ENCODE measurements at places on chromosomes 3 and 15. TPM values are rescaled to one million over a fixed set of nuclear protein-coding genes. Genes with fewer than 3 reads are reported as not detected.

Gene TMEM42
- 14.0 TPM for polyA plus RNA-seq

Gene MLF1
- 35.0 TPM for polyA plus RNA-seq

Gene AMOTL2
- 5.1 TPM for polyA plus RNA-seq

Gene ISL2
- polyA plus RNA-seq = not detected

Gene POLQ
- polyA plus RNA-seq = 0.01 TPM

Gene LRRC31
- 0.01 TPM for polyA plus RNA-seq

DNA sequence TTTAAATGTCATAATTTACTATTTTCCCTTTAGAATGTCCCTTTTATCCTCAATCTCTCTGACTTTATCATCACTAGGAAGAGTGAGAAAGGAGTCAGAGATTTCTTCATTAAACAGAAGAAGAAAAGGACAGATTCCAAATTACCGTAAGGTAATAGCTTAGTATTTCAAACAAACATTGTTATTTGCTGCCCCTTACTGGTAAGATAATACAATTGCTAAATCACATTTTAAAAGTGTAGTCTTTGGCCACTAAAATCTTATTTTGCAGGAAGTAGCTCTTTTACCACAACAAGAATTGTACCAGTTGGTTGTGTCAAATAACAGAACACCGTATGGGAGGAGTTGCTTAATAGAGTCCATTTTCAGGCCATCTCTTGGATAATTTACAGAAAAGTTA lies 53.7 kb downstream of the CGGBP1 start:
- no peak for DNase-seq

GRCh38 chr15:101048176-101048575 lies 129.0 kb downstream of the LRRK1 start:
- no peak for DNase-seq

DNA sequence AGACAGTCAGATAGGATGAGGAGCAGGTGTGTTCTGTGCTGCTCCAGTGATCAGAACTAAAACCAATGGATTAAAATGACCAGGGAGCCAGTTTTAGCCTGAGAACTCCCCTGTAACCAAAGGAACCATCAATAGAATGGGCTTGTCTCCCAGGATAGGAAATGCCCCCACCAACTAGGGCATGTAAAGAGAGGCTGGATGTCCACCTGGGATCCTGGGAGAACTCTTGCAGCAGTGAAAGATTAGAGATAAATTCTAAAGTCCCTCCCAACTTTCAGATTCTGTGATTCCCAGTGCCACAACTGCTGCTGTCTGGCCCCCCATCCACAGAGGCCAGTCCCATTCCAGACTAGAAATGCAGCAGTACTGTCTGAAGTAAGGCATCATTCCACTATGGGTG lies 33.8 kb downstream of the HDC start:
- DNase-seq = no peak

DNA sequence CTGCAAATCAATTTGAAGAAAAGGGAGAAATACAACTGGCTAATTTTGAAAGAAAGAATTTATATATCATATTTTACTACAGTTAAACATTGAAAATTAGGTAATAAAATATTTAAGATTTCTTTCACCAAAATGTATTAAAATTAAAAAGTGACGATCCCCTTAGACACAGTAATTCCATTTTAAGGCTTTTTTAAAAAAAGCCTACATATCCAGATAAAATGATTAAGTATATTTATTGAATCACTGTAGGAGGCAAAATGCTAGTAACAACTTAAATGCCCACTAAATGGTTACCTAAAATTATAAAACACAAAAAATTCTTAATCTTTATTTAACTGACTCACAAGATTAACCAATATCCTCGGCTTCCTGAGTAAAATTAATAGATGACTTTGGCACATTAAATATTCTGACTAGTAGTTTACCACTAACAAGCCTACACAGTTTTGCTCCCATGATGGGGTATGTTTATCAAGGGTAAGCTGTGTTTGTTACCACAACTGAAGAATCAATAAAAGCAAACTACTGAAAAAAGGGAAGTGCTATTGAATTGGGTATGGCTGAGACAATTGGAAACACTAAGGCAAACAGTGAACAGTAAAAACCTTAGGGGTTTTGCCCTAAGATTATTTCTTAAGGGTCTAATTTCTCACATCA lies 28.4 kb downstream of the ANKRD28 start:
- no peak for DNase-seq

DNA sequence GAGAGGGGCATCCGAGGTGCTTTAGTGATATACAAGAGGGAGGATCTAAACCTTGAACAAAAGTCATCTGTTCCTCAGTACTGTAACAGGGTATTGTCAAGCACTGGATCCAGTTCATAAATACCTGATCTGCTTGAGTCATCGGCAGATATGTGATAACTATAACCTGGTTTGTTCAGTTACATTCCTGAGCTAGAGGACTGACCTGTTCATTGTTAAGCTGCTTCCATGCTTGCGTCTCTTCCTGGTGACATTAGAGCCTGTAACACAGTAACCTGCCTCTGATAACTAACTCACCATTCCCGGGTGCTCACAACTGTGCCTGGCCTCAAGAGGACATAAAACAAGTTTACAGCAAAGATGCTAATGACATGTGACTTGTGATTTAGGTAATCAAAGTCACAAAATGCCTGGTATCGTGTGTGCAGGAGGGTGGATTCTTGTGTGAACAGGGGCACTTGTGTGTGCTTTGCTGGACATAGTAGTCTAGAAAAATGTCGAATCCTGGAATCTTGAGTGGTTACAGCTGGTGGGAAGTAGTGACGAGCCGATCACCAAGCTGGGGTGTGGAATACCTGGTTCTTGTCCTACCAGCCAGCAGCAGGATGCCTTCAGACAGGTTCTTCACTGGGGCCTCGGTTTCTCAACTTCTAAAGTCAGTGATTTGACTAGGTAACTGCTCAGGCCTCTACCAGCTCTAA lies 30.9 kb upstream of the POLR2M start:
- DNase-seq = no peak

DNA sequence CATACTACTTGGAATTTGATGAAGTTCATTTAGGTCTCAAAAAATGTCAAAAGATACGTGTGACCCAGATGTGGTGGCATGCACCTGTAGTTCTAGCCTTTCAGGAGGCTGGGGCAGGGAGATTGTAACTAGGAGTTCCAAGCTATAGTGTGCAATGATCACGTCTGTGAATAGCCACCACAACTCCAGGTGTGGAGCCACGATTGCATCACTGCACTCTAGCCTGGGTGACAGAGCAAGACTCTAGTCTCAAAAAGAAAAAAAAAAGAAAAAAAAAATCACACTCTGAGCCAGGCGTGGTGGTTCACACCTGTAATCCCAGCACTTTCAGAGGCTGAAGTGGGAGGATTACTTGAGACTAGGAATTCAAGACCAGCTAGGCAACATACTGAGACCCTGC lies 14.2 kb downstream of the MAP4 start:
- DNase-seq = no peak

GRCh38 chr3:47772788-47773187 lies 8.9 kb downstream of the SMARCC1 start:
- DNase-seq = no peak

DNA sequence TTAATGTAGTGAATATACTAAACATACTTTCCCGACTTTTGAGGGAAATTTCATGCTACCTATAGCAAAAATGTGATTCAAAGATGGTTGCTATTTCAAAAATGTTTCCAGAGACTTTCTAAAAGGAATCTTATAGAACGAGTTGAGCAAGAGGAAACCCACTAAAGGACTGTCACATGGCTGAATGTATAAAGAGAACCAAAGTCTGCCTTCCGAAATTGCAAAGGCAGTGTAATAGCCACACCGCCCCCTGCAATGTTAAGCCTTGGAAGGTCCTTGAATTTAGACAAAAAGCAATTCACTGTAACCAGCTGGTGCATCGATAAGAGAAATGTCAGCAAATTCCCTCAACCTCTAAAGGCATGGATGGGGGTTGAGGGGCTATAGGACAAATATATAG lies 142.8 kb downstream of the CHL1 start:
- DNase-seq = no peak

DNA sequence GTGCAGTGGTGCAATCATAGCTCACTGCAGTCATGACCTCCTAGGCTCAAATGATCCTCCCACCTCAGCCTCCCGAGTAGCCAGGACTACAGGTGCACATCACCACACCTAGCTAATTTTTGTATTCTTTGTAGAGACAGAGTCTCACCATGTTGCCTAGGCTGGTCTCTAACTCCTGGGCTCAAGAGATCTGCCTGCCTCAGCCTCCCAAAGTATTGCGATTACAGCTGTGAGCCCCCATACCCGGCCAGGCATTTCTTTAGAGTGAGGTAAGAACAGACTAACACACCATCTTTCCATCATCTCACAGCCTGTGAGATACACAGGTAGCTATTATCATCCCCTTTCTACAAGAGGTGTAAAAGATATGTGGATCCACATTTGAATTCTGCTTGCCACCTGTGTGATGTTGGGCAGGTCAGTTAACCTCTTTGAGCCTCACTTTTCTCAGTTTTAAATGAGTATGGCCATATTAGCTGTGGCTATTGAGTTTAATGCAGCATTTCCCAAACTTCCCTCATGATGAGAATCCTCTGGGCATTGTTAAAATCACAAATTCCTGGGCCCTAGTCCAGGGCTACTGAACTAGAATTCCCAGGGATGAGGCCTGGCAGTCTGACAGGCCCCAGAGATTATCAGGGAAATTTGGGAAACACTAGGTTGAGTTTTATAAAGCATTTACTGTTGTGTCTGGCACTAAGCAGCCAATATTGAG lies 46.0 kb downstream of the ANP32A start:
- no peak for DNase-seq

DNA sequence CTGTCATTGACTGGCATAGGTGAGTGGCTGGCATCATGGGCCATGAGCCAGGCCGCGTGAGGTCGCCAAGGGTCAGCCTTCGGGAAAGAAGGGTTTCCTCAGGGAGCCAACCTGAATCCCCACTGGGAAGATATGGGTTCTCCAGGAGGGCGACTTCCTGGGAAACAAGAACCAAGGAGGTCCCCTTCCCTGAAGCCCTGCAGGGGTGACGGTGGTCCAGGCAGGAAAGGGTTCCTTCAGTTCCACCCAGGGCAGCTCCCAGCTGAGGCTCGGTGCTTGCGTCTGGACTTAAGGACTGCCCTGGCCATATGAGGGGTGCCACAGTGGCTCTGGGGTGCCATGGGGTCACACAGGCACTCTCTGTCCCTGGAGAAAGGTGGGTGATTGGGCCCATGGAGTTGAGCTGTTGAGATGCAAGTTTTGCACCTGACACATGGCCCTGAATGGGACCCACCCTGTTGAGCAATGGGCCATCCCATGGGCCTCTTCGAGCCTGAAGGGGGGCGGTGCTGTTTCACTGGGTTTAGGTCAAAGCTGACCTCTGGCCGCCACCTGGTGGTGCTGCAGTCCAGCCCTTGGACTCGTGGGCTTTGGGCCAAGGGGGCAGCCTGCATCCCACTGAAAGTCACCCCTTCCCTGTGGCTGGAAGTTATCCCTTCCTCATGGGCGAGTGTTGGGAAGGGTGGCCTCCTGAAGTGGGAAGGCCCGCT lies 228.1 kb downstream of the SNRPN start:
- DNase-seq = peak; percentile 50

DNA sequence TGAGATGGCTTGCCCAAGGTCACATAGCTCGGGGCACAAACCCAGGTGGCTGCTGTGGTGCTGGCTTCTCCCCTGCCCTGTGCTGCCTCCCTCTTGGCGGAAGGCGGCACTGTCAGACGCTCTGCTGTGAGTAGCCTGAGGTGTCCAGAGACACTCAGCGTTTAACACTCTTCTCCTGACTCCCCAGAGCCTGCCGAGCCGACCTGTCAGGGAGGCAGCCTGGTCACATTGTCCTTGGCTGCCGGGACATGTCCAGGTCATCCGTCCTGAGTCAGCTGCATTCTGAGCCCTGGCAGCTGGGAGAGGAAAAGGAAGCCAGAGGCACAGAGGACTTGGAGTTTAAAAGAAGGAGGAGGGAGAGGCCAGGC lies 4.7 kb downstream of the LMAN1L start:
- DNase-seq = peak; percentile 54

All from psoas muscle (tissue), 8 donors.